Activated CD4-positive, alpha-beta memory T cell treated with anti-CD3 and anti-CD28 coated beads for 36 hours (primary cell): ENCODE measurements at places on chromosomes 6 and 20.

GRCh38 chr20:32516583-32517517, 68.3 kb downstream of the NOL4L start:
- DNase-seq, result no peak

- DNase-seq, result no peak
Measured at GRCh38 chr6:43107344-43108062, 31.4 kb downstream of the PTK7 start.

DNA sequence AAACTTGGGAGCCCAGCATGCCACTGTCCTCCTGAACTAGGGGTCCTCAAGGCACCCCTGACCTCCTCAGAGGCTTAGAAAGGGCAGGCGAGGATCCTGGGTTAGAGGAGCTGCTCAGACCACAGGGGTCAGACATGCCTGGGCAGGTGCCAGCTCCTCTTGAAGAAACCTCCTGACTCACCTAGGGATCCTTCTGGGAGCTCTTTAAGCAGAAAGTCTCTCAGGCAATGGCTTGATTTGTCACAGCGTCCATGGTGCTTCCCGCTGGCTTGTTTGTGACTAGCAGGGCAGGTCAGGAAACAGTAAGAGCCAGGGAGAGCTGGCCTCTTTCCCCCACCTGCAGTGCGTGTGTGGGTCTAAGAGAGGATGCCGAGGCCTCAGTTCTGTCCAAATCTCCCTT, 174.5 kb upstream of the SNX9 start:
- DNase-seq, result no peak

GRCh38 chr6:45006893-45007292, 321.2 kb upstream of the RUNX2 start:
- DNase-seq, result no peak

- peak; percentile 14 for DNase-seq
Measured at GRCh38 chr6:28683945-28684538, 158.4 kb downstream of the GPX5 start.

- DNase-seq, result no peak
Measured at GRCh38 chr20:52087471-52087870, 104.1 kb downstream of the ZFP64 start.

GRCh38 chr6:156395276-156395675, 381.9 kb upstream of the ARID1B start:
- DNase-seq, result peak; percentile 72

- no peak for DNase-seq
Measured at GRCh38 chr20:50993876-50994275, 29.0 kb downstream of the KCNG1 start.

GRCh38 chr20:59268870-59269269, 31.5 kb upstream of the EDN3 start:
- no peak for DNase-seq

- DNase-seq, result no peak
Measured at GRCh38 chr6:169144356-169144755, 109.3 kb downstream of the THBS2 start.

- peak; percentile 79 for DNase-seq
Measured at GRCh38 chr6:89375427-89376267, 23.1 kb upstream of the UBE2J1 start.

- peak; percentile 29 for DNase-seq
Measured at GRCh38 chr20:51768759-51769517, 748 bp upstream of the ATP9A start.

DNA sequence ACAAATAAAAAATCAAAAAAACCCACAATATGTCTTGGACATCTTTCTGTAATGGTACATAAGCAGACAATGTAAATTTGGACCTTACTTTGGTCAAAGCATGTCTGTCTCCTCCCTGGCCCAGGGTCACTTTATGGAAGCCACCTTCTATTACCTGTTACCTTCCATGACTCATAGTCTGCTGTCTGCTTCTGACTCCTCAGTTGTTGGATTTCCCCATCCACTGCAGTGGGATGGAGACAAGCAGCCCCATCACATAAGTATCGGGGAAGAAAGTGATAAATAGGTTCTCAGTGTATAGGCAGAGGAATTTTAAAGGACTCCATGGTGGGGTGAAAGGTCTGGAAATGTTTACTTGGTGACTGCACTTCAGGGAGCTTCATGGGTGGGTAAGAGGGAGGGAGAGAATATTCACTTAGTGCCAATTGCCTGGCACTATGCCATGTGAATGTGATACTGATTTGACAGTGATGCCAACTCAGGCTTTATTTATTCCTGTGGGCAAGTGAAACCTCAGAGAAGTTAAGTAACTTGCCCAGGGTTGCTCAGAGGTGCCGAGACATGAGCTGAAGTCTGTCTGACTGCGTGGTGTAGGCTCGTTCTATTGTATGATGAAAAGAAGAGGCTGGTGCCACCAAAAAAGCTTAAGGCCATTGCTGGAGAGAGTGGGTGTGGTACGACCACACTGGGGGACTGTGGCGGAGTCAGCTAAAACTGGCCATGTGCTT, 175.6 kb upstream of the RNF24 start:
- DNase-seq, result no peak

DNA sequence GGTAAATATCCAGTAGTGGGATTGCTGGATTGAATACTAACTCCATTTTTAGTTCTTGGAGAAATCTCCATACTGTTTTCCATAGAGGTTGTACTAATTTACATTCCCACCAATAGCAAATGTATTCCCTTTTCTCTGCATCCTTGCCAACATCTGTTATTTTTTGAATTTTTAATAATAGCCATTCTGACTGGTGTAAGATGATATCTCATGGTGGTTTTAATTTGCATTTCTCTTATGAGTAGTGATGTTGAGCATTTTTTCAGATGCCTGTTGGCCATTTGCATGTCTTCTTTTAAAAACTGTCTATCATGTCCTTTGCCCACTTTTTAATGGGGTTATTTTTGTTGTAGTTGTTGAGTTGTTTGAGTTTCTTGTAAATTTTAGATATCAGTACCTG, 253.2 kb downstream of the HAO1 start:
- no peak for DNase-seq

DNA sequence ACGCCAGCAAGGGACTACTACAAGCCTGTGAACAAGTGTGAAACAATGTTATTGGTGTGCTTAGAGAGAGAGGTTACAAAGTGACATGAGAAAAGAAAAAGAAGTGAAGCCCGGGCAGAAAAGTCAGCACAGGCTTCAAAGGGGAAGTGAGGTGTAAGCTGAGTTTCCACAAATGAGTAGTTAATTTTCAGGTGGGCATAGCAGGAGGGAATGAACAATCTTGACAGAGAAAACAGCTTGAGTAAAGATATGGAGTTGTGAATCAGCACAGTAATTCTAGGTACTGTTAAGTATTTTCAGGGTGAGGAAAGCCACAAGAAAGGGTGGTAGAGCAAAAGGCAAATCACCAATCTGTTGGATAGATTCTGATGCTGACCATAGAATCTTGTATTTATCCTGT, 4.3 kb downstream of the KCNQ5 start:
- peak; percentile 42 for DNase-seq

DNA sequence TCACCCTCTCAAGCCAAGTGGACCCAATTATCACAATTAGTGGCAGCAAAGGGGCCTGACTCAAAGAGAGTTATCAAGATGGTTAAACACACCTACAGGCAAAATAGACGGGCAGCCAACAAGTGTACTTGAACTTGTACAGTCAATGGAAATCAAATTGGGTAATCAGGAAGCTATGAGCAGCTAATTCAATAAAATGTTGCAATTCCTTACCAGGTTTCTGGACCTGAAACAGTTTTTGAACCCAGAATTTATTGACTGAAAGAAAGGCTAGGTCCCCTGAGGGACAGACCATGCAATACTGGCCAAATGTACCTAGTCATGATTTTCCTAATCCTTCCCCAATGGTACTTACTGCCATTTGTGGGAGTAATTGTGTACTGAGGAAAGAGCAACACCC, 679.8 kb downstream of the EPM2A start:
- no peak for DNase-seq

DNA sequence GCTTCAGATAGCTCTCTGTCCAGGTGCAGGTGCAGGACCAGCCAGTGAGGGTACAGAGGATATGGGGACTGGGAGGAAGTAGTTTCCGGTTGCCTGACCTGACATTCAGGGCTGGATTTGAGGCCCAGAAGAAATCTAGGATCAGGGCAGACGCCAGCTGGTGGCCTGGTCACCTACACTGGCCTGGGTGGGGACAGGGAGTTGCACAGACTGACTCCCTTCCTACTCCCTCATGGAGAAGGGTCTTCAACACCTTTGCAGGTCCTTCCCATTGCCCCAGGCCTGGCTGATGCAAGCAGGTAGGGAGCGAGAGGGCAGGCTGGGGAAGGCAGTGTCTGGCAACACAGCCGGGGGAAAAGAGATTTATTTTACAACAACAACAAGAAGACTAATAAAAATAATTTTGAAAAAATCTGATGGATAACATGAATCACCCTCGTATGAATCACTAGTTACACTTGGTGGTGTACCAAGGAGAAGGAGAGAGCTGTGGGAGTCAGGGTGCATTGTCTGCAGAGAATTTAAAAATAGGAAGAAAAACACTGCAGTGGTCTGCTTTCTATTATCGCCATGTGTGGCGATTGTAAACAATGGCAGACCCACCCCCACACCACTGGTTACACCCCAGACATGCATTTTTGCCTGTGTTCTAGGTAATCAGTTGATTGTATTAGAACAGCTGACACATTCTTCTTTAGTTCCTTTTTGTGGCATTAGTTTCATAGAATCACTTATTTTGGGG, 62.3 kb upstream of the SNX9 start:
- DNase-seq, result peak; percentile 48

DNA sequence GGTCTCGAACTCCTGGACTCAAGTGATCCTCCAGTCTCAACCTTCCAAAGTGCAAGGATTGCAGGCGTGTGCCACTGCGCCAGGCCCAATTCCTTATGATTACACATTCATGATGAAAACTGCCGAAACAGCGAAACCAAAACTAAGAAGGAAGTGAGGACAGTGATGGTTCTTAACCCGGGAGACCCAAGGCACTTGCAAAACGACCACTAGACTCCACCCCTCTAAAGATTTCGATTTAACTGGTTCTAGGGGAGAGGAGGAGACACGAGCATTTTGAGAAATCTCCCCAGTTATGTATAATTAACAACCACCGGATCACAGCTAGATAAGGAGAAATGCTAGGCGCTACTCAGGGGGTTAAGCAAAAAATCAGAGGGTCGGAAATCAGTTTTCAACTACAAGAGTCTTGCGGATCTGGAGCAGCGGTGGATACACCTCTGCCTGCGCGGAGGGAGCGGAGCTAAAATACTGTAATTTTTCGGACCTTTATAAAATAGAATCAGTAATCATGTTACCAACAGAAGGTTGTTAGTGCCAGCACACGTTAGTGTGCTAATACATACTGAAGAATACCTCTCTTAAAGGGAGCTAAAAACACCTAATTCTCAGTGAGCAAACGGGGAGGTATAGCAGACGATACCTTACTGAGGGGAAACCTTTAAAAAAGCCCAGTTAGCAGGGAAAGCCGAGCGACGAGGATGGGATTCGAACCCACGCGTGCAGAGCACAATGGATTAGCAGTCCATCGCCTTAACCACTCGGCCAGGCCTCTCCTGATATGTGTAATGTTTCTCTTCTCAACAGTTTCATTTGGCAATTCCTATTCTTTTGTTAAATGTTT, 60.0 kb upstream of the BTN3A2 start:
- peak; percentile 76 for DNase-seq

GRCh38 chr20:38046572-38046971, 13.0 kb downstream of the RPRD1B start:
- DNase-seq, result no peak

- peak; percentile 88 for DNase-seq
Measured at GRCh38 chr6:118709859-118710350, 58.5 kb upstream of the CEP85L start.

GRCh38 chr20:58078741-58079522, 149.5 kb downstream of the ANKRD60 start:
- DNase-seq, result no peak

DNA sequence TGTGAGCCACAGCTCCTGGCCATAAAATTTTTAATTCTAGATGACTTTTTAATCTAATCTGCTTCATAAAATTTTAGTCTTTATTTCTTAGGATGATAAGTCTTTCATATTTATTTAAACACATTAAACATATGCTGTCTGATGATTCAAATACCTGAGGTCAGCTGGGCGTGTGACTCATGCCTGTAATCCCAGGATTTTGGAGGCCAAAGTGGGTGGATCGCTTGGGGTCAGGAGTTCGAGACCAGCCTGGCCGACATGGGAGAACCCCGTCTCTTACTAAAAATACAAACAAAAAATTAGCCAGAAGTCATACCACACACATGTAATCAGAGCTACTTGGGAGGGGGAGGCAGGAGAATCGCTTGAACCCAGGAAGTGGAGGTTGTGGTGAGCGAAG, 53.1 kb downstream of the RBM24 start:
- DNase-seq, result no peak

DNA sequence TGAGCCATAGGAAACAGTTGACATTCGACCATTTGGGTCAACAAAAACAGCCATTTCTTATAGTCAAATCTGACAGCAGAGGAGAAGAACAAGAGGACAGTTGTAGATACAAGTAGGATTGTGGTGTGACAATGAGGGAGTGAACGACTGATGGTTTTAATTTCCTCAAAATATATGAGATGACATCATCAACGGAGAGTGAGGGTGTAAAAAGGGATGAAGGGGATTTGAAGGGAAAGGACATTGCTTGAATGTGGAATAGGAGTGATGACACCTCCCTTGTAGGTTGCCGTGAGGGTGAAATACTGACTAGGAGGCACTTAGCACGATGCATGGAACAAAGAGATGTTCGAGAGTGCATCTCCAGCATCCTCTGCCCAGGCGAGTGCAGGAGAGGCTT, 499.8 kb upstream of the CHD6 start:
- no peak for DNase-seq

- no peak for DNase-seq
Measured at GRCh38 chr20:4086771-4087687, 71.7 kb upstream of the RNF24 start.

DNA sequence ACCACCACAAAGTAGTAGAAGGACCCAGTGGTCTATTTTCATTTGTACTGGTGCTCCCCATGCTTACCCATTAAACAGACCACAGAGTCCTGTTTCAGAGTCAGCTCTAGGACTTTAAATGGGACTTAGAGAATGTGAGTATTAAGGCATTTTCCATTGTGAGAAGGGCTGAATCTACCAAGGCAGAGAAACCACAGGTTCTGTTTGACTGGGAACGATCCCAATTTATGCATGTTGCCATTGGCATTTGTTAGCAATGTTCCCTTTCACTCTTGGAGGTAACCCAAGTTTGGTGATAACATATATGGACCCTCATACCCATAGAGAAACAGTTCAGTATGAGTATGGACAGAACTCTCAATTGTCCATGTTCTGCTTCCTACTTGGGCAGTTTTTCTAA, 672.8 kb downstream of the KIF16B start:
- DNase-seq, result no peak

GRCh38 chr20:59948828-59949720, 8.9 kb downstream of the FAM217B start:
- DNase-seq, result peak; percentile 27

DNA sequence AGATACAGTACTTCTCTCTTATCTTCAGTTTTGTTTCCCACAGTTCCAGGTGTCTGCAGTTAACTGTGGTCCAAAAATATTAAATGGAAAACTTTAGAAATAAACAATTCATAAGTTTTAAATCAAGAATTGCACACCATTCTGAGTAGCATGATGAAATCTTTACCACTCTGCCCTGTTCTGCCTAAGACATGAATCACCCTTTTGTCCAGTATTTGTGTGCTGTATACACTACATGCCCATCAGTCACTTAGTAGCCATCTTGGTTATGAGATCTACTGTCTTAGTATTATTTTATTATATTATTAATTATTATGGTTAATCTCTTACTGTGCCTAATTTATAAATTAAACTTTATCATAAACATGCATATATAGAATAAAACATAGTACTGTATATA, 279.0 kb downstream of the OGFRL1 start:
- no peak for DNase-seq

GRCh38 chr6:43912598-43913371, 142.8 kb downstream of the VEGFA start:
- DNase-seq, result no peak
